ENCODE measurements at places on chromosomes 7 and 10.

- no peak overlapping the region for H3K4me3 ChIP-seq
- H3K36me3 ChIP-seq, result no peaks in the 10 kb centered on the region
- no peak overlapping the region for H3K27ac ChIP-seq
- no peaks in the 10 kb centered on the region for H3K4me1 ChIP-seq
- no peak for DNase-seq
Observed at GRCh38 chr7:152984421-152984820, 224.9 kb downstream of the ACTR3B start.

- no peaks in the 10 kb centered on the region for H3K27me3 ChIP-seq
- DNase-seq, result no peak
- H3K27ac ChIP-seq, result no peak overlapping the region
- H3K4me1 ChIP-seq, result peaks cover 6% of the 10 kb centered on the region
Observed at GRCh38 chr10:79447911-79448731, 2.7 kb upstream of the ZCCHC24 start.

GRCh38 chr7:41428381-41428780 lies 274.5 kb downstream of the INHBA start:
- no peaks in the 10 kb centered on the region for H3K27me3 ChIP-seq
- H3K36me3 ChIP-seq, result no peaks in the 10 kb centered on the region
- H3K4me3 ChIP-seq, result no peak overlapping the region
- H3K27ac ChIP-seq, result no peak overlapping the region

DNA sequence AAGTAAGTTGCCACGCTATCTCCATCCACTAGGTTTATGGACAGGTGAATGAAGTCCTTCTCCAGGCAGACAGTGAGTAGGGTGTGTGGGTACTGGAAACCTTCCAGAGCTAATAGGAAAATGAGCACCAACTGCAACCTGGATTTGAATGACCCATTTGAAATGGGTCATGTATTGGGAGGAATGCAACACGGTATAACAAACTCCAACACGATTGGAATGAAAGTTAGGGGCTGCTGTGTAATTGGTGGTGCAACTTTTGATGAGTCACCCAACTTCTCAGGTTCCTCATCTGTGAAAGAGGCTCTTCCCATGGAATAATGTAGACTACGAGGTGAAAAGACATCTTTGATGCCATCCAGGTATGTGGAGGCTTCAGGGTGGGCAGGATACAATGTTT lies 241.4 kb upstream of the PODXL start:
- no peak overlapping the region for H3K4me3 ChIP-seq
- no peaks in the 10 kb centered on the region for H3K36me3 ChIP-seq
- DNase-seq, result no peak
- H3K27me3 ChIP-seq, result no peaks in the 10 kb centered on the region
- no peaks in the 10 kb centered on the region for H3K4me1 ChIP-seq
- no peak overlapping the region for H3K27ac ChIP-seq

GRCh38 chr10:28959850-28960501 lies 282.7 kb downstream of the BAMBI start:
- no peak overlapping the region for H3K27ac ChIP-seq
- H3K4me3 ChIP-seq, result no peak overlapping the region
- H3K4me1 ChIP-seq, result peaks cover 8% of the 10 kb centered on the region
- H3K27me3 ChIP-seq, result no peaks in the 10 kb centered on the region
- DNase-seq, result no peak

DNA sequence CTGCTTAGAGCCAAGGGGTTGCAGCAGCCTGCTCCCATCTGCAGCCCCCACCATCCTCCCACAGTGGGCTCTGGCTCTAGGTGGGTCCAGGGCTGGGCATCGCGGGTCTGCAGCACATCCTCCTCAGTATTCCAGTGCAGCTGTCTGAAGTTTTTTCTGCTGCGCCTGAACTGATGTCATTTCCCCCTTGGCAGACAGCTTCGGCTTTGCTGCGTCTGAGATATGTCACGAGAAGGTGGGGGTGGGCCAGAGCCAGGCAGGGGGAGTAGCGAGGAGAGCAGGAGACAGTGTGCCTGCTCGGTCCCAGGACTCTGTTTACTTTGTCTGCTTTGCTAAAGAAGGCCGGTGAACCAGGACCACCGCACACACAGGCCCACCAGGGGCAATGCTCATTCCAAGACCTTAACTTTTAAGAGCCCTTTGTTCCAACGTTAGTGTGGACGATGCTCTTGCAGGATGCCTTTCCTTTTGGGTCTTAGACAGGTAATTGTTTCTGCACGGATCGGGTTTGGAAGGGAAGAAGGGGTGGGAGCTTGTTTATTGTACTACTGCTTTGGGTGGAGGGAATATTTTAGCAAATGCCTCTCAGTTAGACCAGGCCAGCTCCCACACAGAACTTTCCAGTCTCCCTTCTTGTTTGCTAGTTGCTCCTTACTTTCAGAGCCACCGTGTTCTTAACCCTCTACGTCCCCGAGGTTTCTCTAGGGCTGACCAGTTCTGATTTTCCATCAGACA lies 32.4 kb downstream of the WBP1L start:
- peaks cover 79% of the 10 kb centered on the region for H3K4me1 ChIP-seq
- H3K27me3 ChIP-seq, result no peaks in the 10 kb centered on the region
- peak; percentile 95 for DNase-seq
- no peaks in the 10 kb centered on the region for H3K36me3 ChIP-seq
- H3K27ac ChIP-seq, result peak overlapping the region; percentile 99

DNA sequence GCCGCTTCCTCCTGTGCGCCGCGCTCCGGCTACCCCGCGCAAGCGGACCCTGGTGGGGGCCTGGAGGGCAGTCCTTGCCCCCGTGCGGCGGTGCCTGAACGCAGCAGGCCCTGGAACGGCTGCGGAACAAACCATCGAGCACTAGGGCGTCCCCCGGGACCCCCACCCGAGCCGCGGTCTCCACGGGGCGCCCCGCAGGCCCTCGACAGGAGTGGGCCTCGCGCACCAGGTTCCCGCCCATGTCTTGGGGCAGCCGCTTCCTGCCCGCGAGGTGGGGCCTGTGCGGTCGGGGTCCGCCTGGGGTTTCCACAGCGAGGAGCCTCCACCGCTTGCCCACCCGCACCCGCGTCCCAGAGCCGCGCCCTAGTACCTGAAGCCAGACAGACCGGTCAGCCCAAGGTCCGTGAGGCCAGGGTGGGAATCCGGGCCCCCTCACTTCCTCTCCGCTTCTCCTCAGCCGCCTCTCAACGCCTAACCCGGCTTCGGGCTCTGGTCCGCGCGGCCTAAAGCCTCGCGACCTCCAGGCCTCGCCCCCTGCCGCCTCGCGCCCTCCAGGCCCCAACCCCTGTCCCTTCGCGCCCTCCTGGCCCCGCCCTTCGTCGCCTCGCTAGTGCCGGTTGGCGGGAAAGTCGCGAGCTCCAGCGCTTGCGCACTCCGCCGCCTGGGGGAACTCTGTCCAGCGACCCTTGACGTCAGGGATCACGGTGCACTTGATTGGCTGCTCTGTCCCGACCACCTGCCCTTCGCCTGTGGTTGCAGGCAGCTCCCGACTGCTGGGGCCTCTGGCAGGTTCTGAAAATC lies 7.0 kb upstream of the GBX1 start:
- H3K27me3 ChIP-seq, result peaks cover 59% of the 10 kb centered on the region
- H3K36me3 ChIP-seq, result no peaks in the 10 kb centered on the region
- DNase-seq, result peak; percentile 56
- H3K4me1 ChIP-seq, result peaks cover 4% of the 10 kb centered on the region
- H3K4me3 ChIP-seq, result no peak overlapping the region

GRCh38 chr7:19368491-19368925 lies 223.3 kb upstream of the FERD3L start:
- H3K4me3 ChIP-seq, result no peak overlapping the region
- H3K36me3 ChIP-seq, result no peaks in the 10 kb centered on the region
- no peak for DNase-seq
- no peaks in the 10 kb centered on the region for H3K27me3 ChIP-seq
- no peak overlapping the region for H3K27ac ChIP-seq

- no peak overlapping the region for H3K4me3 ChIP-seq
- no peak for DNase-seq
- H3K27ac ChIP-seq, result no peak overlapping the region
- no peaks in the 10 kb centered on the region for H3K36me3 ChIP-seq
- H3K27me3 ChIP-seq, result no peaks in the 10 kb centered on the region
Observed at GRCh38 chr10:1268831-1269230, 212.6 kb downstream of the WDR37 start.

- no peaks in the 10 kb centered on the region for H3K36me3 ChIP-seq
- no peaks in the 10 kb centered on the region for H3K27me3 ChIP-seq
- no peak overlapping the region for H3K27ac ChIP-seq
- H3K4me3 ChIP-seq, result no peak overlapping the region
- DNase-seq, result no peak
Observed at GRCh38 chr10:3702056-3702546, 82.9 kb downstream of the KLF6 start.

DNA sequence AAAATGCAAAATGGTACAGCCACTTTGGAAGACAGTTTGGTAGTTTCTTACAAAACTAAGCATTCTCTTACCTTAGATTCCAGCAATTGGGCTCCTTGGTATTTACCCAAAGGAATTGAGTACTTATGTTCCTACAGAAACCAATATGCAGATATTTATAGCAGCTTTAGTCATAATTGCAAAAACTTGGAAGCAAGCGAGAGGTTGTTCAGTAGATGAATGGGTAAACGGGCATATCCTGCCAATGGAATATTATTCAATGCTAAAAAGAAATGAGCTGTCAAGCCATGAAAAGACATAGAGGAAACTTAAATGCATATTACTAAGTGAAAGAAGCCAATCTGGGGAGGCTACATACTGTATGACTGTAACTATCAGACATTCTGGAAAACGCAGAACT lies 926.7 kb downstream of the TYW1 start:
- DNase-seq, result no peak
- no peaks in the 10 kb centered on the region for H3K27me3 ChIP-seq
- H3K36me3 ChIP-seq, result no peaks in the 10 kb centered on the region
- H3K4me3 ChIP-seq, result no peak overlapping the region
- no peak overlapping the region for H3K27ac ChIP-seq

DNA sequence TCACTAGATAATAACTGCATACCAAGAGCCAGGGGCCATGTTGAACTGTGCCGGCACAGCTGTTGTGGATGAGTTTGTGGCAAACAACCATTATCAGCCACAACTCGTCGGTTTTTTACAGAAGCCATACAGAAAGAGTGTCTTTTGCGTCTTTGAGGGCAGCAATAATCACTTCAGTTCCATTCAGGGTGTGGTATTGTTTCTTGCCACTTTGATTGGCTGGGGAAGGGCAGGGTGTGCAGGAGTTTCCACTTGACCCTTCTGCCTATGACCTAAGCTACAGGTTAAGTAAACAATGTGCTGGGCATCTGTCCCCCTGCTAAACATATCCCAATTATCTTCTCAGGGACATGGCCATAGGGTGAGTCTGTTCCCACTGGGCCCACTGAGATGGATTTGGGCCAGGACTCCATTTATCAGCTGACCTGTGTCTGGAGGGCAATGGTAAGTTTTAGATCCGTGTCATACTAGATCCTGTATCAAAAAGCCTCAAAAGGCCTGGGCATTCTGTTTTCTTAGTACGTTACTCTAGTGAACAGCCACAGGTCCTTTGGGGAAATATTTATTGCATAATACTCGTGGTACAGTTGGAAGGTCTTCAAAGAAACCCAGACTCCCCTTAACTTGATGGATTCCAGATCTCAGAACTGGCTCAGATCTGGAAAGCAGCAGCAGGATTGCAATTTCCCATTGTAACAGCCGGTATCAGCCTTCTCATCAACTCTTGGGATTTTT lies 15.9 kb downstream of the ZNF3 start:
- H3K4me3 ChIP-seq, result no peak overlapping the region
- H3K36me3 ChIP-seq, result peaks cover 75% of the 10 kb centered on the region
- H3K27ac ChIP-seq, result peak overlapping the region; percentile 17
- H3K27me3 ChIP-seq, result no peaks in the 10 kb centered on the region

GRCh38 chr10:4767033-4767814 lies 58.8 kb upstream of the AKR1E2 start:
- peak overlapping the region; percentile 26 for H3K27ac ChIP-seq
- no peaks in the 10 kb centered on the region for H3K27me3 ChIP-seq
- H3K4me3 ChIP-seq, result no peak overlapping the region
- peaks cover 52% of the 10 kb centered on the region for H3K4me1 ChIP-seq

DNA sequence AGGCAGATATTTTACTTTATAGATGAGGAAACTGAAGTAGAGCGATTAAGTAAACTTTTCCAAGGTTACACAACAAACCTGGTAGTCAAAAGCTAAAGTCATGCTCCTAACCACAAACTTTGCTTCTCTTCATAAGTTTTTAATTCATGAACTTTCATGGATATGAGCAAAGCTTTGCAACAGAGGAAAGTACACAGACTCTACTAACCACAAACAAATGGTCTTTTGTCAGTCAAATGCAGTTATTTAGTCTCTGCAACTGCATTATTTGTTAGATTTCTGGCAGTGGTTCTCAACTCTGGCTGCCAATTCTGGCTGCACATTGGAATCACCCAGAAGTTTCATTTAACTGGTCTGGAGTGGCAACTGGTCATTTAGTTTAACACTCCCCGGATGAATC lies 140.6 kb upstream of the TMEM168 start:
- no peaks in the 10 kb centered on the region for H3K27me3 ChIP-seq
- peaks cover 10% of the 10 kb centered on the region for H3K4me1 ChIP-seq
- H3K36me3 ChIP-seq, result no peaks in the 10 kb centered on the region
- no peak for DNase-seq
- H3K4me3 ChIP-seq, result no peak overlapping the region
- H3K27ac ChIP-seq, result no peak overlapping the region

GRCh38 chr10:92688927-92689662 lies 660 bp upstream of the HHEX start:
- peaks cover 13% of the 10 kb centered on the region for H3K36me3 ChIP-seq
- H3K27ac ChIP-seq, result peak overlapping the region; percentile 82
- H3K4me3 ChIP-seq, result peak overlapping the region; percentile 63
- H3K27me3 ChIP-seq, result peaks cover 42% of the 10 kb centered on the region
- H3K4me1 ChIP-seq, result peaks cover 22% of the 10 kb centered on the region
